ENCODE measurements at places on chromosomes 13 and 19. TPM values are rescaled to one million over a fixed set of nuclear protein-coding genes. Genes with fewer than 3 reads are reported as not detected.

GRCh38 chr19:5977222-5977784 is 637 bp downstream of the RANBP3 start:
- H3K27ac ChIP-seq, result peak overlapping the region; percentile 95
- peaks cover 43% of the 10 kb centered on the region for H3K4me1 ChIP-seq
- peak overlapping the region; percentile 98 for H3K4me3 ChIP-seq
- H3K36me3 ChIP-seq, result peaks cover 8% of the 10 kb centered on the region
- no peaks in the 10 kb centered on the region for H3K27me3 ChIP-seq

- DNase-seq, result no peak
- H3K36me3 ChIP-seq, result peaks cover 7% of the 10 kb centered on the region
- peak overlapping the region; percentile 11 for H3K27ac ChIP-seq
- peaks cover 12% of the 10 kb centered on the region for H3K4me1 ChIP-seq
- no peaks in the 10 kb centered on the region for H3K27me3 ChIP-seq
Measured at GRCh38 chr13:50955241-50955640, 45.6 kb downstream of the RNASEH2B start.

DNA sequence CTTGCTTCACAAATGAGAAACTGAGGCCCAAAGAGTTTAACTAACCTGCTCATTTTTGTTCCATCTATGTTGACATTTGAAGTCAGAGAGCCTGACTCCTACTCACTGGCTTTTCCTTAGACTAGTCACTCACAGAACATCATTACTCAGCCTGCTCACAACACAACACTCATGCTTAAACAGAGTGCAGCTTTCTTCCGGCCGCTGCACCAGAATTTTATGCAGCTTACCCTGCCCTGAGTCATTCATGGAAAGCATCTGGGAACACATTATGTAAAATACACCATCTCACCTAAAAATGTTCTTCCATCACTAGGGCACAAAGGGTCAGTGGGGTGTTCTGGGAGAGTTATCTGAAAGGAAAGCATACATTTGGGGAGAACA is 303.4 kb downstream of the SPRY2 start:
- no peak overlapping the region for H3K27ac ChIP-seq
- DNase-seq, result no peak
- no peak overlapping the region for H3K4me3 ChIP-seq
- no peaks in the 10 kb centered on the region for H3K4me1 ChIP-seq

Gene KANK3
- total RNA-seq, result 2.6 TPM

Gene ZNF844
- 4.7 TPM for total RNA-seq
